ENCODE measurements at places on chromosomes 11 and 22.
A peak's percentile ranks its signal among the peaks of the same experiment; 100 is the strongest.

DNA sequence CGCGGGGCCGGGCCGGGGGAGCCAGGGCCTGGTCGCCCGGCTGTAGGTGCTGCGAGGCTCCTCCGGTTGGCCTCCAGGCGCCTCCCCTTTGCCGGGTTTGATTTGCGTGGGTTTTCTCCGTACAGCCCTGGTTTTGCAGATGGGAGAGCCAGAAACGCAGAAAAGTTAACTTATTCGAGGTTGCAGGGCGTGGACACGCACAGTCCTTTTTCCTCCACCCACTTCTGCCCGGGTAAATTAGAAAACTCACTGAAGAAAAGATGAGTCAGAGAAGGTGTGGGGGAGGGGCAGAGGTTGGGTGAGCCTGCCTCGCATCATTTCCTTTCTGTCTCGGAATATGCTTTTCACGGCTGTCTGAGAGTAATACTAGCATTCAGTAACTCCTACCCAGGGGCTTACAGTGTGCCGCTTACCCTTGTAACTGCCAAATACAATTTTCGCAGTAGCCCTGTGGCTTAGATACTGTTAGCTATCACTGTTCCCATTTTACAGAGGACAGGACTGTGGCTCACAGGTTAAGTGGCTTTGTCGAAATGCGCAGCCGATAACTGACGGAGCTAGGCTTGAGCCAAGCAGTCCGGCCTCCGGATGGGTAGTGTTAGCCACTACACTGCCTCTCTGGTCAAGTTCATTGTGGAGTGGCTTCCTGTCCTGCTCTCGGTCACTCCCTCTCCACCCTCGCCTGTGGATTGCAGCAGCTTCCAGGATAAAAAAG is 812 bp downstream of the FADD start:
- DNase-seq, result peak; percentile 91

DNA sequence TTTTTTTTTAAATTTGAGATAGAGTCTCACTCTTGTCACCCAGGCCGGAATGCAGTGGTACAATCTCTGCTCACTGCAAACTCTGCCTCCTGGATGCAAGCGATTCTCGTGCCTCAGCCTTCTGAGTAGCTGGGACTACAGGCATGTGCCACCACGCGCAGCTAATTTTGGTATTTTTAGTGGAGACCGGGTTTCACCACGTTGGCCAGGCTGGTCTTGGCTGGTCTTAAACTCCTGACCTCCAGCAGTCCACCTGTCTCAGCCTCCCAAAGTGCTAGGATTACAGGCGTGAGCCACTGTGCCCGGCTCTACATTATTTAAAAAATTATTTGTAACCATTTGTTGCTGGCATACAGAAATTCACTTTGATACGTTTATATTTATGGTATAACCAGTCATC is 18.6 kb downstream of the EP300 start:
- DNase-seq, result no peak

DNA sequence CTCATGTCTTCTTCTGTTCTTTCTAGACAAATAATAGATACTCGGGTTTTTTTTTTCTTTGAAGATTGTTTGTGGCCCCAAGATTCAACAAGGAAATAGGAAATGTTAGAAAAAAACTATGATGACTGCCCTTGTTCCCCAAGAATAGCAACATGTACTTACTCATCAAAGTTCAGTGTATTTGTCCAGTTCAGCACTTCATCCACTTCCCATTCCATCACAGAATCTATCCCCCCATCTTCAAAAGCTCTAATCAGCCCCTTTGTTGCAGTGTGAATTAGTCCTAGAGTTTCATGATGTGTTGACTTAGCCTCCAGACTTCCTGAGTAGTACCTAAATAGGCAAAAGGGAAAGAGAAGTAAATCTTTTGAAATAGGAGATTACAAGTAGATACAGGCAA is 74.3 kb downstream of the C11orf65 start:
- no peak for DNase-seq

- no peak for DNase-seq
Observed at GRCh38 chr22:50199251-50199721, 1.5 kb upstream of the SELENOO start.

DNA sequence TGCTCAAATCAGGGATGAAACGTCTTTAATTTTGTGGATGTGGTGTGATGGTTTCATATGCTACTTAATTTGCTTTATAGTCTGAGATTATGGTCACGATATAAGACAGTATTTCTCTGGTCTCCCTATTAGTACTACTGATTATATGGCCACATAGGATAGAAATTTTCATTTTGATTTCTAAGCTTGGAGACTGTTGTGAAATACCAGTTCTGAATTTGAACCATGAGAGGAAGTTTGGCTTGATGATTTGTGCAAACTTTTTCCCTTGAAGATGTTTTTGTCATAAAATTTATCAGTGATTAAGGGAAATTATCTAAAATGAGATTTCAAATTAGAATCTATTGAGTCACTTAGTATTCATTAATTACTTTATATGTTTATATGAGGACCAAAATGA is 2.7 kb downstream of the RNF169 start:
- no peak for DNase-seq

- no peak for DNase-seq
Observed at GRCh38 chr11:26828288-26828687, 106.4 kb upstream of the SLC5A12 start.

DNA sequence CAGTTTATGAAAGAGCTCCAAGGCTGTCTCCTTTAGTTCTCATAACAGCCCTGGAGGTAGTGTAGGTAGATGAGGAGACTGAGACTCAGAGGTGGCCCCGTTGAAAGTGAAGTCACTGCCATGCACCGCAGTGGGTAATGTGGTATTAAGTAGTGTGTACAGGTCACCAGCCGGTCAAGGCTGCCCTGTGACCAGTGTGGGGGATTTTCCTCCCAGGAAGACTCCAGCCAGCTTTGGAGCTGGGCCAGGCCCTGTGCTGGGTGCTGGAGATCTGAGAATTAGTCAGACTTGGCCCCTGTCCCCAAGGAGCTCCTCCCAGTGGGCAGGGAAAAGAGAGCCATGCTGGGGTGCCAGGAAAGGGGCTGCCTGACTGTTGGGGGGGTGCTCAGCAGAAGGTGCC is 5.3 kb downstream of the OMP start:
- no peak for DNase-seq

GRCh38 chr11:110297726-110298300 is 1.4 kb upstream of the RDX start:
- DNase-seq, result no peak

- DNase-seq, result no peak
Observed at GRCh38 chr11:38547462-38547861, 1949.4 kb upstream of the RAG2 start.

- DNase-seq, result no peak
Observed at GRCh38 chr11:132681971-132682370, 850.3 kb downstream of the OPCML start.

DNA sequence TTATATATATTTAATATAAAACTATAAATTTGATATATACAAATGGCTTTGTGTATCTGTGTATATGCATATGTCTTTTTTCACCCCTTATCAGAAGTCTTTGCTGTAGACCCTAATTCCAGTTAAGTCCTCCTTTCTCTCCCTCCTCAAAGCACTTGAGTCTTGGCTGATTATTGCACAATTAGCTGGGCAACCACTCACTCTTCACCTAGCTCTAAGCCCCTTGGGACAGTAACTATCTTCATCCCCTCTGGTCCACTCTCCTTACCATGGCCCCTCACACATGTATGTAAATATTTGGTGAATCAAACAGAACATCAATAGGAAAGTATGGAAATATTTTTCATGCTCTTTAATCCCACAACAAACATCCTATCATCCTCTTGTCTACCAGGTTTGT is 909 bp upstream of the OR5B21 start:
- no peak for DNase-seq

DNA sequence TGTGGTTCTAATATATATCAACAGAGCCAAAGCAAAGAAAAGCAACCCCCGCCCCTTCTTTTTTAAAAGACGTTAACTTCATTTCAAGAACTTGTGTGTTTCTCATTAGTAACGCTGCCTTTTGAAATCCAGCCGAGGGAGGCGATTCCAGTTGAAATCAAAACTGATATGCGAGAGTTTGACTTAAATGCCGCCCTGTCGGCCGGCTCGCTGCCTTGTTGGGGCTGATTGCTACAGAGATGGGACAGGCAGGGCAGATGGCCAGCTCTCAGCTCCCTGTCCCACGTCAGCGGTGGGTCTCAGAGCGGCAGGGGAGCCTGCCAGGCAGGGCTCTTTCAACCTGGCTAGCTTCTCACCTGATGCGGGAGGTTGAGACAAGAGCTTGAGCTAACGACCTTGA is 51.9 kb upstream of the ALX4 start:
- DNase-seq, result no peak

DNA sequence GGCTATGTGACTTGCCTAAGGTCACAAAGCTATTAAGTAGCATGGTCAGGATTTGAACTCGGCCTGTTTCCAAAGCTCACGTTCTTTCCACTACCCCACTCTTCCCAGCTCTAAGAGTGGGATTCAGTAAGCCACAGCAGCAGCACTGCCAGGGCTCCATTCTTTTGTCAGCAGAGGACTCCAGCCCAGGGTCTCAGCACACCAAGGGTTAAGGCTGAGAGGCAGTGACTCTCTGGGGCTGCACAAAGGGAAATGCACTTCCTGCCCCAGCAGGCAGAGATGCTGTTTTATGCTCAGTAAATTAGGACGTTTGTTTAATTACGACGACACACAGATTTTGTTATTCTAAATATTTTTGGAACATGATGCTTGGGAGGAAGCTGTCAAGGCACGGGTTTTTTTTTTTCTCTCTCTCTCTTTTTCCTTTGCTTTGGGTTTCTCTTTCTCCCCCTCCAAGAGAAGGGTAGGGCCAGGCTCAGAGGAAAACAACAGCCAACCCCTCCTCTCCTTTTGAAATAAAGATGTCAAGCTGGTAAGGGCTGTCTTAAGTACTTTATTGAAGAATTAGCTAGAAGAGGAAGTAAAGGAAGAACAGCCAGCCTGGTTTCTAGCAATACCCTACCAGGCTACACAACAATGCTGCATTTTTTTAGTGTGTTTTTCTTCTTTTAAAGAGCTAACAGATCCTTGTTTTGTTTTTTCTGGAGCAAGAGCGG is 2.8 kb downstream of the MYH9 start:
- DNase-seq, result no peak

DNA sequence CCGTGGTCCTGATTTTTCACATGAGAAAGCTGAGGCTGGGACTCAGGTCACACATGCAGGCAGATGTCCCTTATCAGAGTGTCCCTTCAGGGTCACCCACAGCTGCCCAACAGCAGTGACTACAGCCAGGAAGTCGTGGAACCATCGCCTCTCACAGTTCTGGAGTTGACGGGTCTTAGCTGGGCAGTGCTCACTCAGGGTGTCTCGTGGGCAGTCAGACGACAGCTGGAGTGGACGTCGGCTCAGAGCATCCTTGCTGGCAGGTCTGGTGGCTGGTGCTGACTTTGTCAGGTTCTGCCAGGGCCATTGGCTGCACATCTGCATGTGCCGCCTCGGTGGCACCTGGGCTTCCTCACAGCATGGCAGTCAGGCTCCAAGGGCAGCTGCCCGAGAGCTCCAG is 35.6 kb upstream of the TH start:
- DNase-seq, result no peak

DNA sequence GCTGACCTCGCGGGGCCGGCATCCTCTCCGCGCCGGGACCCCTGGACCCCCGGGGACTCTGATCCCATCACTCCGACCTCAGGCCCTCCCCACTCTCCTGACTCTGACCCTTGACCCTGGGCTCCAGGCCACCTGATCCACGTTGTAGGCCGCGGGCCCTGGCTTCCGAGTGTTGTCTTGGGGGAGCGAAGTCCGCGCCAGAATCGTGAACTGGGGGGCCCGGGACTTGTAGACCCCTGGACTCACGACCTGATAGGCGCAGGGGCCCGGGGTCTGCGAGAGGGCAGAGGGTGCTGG is 716 bp upstream of the TYMP start:
- no peak for DNase-seq

DNA sequence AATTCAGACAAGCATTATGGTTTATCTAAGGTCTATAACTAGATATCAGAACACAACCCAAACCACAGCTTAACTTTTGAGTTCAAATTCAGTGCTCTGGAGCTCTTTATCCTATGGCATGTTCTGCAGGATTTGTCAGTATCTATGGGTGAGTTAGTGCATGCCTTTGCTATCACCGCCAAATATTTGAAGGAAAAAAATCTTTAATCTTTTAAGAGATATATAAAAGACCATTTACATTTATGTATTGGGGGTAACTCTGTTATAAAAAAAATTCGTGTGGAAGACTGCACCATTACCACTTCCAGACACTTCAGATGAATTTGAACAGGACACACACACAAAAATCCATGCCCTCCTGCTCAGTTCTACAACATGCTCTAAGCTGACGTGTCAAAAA is 313.5 kb upstream of the CHORDC1 start:
- DNase-seq, result no peak

- no peak for DNase-seq
Observed at GRCh38 chr11:39641751-39642150, 1817.7 kb downstream of the LRRC4C start.

DNA sequence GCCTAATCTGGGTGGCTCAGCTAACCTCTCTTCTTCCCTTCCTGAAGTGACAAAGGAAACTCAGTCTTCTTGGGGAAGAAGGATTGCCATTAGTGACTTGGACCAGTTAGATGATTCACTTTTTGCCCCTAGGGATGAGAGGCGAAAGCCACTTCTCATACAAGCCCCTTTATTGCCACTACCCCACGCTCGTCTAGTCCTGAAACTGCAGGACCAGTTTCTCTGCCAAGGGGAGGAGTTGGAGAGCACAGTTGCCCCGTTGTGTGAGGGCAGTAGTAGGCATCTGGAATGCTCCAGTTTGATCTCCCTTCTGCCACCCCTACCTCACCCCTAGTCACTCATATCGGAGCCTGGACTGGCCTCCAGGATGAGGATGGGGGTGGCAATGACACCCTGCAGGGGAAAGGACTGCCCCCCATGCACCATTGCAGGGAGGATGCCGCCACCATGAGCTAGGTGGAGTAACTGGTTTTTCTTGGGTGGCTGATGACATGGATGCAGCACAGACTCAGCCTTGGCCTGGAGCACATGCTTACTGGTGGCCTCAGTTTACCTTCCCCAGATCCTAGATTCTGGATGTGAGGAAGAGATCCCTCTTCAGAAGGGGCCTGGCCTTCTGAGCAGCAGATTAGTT is 14.2 kb upstream of the UVRAG start:
- DNase-seq, result no peak

GRCh38 chr22:49004484-49005399 is 822.9 kb downstream of the BRD1 start:
- DNase-seq, result no peak

DNA sequence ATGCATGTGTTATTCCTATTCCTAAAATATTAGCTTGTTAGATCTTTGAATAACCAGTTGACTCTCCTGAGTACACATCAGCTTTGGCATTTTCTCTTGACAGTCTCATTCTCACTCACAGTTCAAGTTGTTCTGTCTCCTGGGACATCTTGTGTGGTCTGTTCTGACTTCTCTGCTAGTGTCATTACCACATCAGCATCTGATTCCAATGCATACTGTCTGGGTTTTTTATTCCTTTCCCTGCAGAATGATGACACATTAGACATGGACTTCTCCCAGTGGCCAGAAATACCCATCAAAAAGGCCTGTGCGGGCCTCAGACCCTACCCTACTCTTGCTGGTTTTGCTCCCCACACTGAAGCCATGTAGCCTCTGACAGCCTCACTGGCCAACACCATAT is 2.7 kb downstream of the ZNF74 start:
- DNase-seq, result no peak

GRCh38 chr22:40898850-40899357 is 37.0 kb upstream of the DNAJB7 start:
- DNase-seq, result no peak

All from stimulated activated CD8-positive, alpha-beta memory T cell treated with anti-CD3 and anti-CD28 coated beads, Interleukin-4, amount 100 ng/mL, for 1 hour (primary cell).